ENCODE measurements at places on chromosomes 3 and 15. TPM values are rescaled to one million over a fixed set of nuclear protein-coding genes. Genes with fewer than 3 reads are reported as not detected.
A peak's percentile ranks its signal among the peaks of the same experiment; 100 is the strongest.

DNA sequence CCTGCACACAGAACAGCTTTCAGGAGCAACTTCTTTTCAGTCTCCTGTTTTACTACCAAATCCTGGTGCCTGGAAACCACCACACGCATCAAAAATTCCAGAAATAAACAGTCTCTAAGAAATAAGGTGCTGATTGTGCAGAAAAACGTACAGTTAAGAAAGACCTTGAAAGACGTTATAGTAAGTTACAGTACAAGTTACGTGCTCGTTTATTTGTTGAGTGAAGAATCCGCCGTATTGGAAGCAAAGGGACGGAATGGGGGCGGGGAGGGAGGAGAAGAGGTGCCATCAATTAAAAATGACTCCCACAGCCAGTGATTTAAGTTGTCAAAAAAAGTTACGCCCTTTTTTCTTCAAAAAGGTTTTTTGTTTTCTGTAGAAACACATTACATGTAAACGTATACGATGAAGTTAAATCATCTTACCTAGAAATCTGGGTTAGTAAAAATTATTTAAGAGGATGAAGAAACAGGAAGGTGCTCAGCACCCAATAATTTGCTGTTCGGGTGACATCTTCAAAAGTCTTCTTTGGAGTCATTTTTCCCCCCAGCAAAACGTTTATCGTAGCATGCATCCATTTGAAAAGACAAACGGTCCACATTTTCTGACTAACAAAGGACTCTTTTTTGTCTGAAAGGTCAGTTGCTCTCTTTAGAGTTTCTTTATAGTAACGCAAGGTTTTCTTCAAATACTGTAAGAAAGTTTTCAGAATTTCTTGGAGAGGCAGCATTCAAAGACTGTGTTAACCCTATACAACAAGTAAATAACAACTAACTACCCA lies 782 bp upstream of the UACA start:
- H3K4me3 ChIP-seq: peak overlapping the region; percentile 86
- peak overlapping the region; percentile 66 for H3K27ac ChIP-seq
- H3K27me3 ChIP-seq: no peaks in the 10 kb centered on the region

DNA sequence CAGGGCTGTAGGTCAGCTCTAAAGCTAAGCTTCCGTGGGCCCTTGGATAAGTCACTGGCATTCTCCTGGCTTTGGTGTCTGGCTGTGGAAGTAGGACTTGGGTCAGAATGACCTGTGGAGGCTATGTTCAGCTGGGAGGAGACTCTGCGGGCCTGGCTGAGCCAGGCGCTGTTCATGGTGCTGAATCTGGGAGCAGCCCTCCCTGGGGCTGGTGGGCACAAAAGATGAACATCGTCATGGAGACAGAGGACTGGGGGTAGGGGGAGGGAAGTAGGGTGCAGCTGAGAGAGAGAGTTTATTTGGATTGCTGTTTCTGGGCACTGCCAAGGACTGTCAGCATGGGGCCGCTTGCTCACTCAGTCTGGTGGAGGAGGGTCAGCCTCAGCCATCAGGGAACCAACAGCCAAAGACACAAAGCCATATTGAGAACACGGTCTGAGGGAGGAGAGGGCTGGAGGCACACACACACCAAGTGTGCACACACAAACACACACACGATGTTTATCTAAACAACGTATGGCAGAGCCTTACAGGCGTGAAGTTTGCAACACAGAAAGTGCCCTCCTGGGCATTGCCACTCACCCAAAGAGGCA lies 120.7 kb upstream of the LINGO1 start:
- peak; percentile 5 for DNase-seq
- no peaks in the 10 kb centered on the region for H3K4me1 ChIP-seq

The FGF12 gene
- total RNA-seq: not detected

GRCh38 chr3:45564172-45564571 lies 30.4 kb upstream of the LIMD1 start:
- H3K4me3 ChIP-seq: no peak overlapping the region
- no peak for DNase-seq
- no peaks in the 10 kb centered on the region for H3K27me3 ChIP-seq
- no peaks in the 10 kb centered on the region for H3K36me3 ChIP-seq
- peaks cover 6% of the 10 kb centered on the region for H3K4me1 ChIP-seq
- H3K27ac ChIP-seq: no peak overlapping the region

DNA sequence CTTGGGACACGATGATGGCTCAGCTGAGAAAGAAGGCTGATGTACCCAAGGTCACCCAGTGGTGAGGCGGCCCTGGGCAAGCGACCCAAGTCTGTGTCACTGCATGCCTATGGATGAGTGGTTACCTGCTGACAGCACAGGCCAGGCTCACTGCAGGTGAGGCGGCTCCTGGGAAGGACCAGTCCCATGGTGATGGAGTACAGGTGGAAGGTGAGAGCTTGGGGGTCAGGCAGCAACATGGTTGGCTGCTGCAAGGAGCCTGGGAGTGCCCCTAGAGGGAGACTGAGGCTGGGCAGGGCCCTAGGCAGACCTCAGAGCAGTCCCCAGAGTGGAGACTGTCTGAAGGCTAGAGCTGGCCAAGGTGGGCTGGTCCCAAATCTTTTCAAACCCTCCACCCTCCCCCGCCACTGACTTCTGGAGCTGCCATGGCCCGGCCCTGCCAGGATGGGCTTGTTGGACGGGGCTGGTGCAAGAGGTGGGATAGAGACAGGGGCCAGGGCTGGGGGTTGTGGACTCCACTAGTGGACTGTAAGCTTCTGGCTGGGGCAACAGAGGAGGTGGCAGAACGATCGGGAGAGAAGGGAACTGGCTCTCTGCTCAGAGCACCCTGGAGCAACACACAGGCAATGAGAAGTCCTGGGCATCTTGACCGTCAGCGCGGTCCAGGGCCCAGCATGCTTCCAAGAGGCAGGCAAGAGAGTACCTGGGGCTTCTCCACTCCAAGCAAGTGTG lies 72.5 kb upstream of the SLC6A11 start:
- H3K4me1 ChIP-seq: no peaks in the 10 kb centered on the region
- H3K36me3 ChIP-seq: no peaks in the 10 kb centered on the region
- H3K27me3 ChIP-seq: no peaks in the 10 kb centered on the region
- no peak overlapping the region for H3K4me3 ChIP-seq

The ELL3 gene
- 1.7 TPM for total RNA-seq

- DNase-seq: no peak
- H3K27ac ChIP-seq: no peak overlapping the region
- no peak overlapping the region for H3K4me3 ChIP-seq
Observed at GRCh38 chr3:44957986-44958385, 18.0 kb downstream of the ZDHHC3 start.

The SLC9C1 gene
- not detected for total RNA-seq

GRCh38 chr3:178459038-178459410 lies 77.2 kb upstream of the KCNMB2 start:
- no peak overlapping the region for H3K27ac ChIP-seq
- H3K27me3 ChIP-seq: peaks cover 2% of the 10 kb centered on the region
- no peak for DNase-seq
- no peaks in the 10 kb centered on the region for H3K36me3 ChIP-seq
- H3K4me1 ChIP-seq: no peaks in the 10 kb centered on the region
- H3K4me3 ChIP-seq: no peak overlapping the region

GRCh38 chr3:68866157-68866556 lies 66.2 kb downstream of the TAFA4 start:
- no peak for DNase-seq
- no peak overlapping the region for H3K27ac ChIP-seq
- no peak overlapping the region for H3K4me3 ChIP-seq
- no peaks in the 10 kb centered on the region for H3K36me3 ChIP-seq
- H3K4me1 ChIP-seq: no peaks in the 10 kb centered on the region

DNA sequence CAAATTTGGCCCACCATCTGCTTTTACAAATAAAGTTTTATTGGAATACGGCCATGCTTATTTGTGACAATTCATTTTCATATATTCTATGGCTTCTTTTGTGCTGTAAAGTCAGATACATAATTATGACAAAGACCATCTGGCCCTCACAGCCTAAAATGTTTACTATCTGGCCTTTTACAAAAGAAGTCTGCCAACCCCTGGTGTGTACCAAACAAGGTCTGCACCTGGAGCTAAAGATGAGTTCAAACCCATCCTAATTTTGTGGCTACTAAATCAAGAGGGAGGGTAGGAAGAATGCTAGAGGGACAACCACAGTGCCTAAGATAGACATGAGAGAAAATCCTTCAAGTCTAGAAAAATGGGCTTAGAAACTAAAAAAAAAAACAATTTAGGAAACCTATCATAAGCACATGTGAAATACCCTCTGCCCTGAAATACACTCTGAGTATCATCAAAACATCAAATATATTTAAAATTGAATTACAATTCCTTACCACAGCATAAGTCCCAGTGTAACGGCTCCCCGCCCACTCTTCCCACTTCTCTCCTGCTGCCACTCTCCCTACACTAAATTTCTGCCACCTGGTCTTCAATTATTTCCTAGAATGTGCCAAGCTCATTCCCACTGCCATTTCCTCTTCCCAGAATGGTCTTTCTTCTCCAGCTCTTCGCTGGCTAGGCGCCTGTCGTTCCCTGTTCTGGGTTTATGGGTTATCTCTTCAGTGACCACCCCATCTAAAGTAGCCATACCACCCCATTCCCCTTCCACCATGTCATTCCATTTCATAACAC lies 950.7 kb upstream of the CFAP20DC start:
- no peak overlapping the region for H3K27ac ChIP-seq
- no peaks in the 10 kb centered on the region for H3K27me3 ChIP-seq
- no peaks in the 10 kb centered on the region for H3K4me1 ChIP-seq
